ENCODE measurements at places on chromosomes 3 and 15.

DNA sequence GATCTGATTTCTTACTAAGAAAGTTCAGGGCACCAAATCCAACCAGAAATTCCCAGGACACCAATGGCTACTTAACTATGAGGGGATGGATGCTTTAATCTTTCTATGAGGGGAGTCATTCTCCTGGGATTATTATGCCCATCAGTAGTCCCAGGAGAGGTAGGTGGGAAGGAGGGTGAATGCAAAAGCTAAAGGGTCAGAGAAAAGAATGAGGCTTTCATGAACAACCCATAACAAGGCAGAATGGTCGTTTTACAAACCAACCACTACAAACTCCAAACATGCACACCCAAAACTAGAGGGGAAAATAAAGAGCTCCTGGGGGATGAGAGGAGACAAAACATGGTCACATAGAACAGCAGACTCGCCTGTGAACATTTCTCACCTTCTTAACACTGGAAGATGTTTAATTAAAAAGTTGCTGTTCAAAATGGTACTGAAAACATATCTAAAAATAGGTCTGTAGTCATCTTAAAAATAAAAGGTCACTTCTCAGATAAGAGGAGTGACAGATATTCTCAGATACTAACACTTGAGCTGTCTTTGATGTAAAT is 3.7 kb downstream of the STARD9 start:
- no peak for DNase-seq

- no peak for DNase-seq
Observed at GRCh38 chr3:186088335-186088734, 20.6 kb downstream of the ETV5 start.

DNA sequence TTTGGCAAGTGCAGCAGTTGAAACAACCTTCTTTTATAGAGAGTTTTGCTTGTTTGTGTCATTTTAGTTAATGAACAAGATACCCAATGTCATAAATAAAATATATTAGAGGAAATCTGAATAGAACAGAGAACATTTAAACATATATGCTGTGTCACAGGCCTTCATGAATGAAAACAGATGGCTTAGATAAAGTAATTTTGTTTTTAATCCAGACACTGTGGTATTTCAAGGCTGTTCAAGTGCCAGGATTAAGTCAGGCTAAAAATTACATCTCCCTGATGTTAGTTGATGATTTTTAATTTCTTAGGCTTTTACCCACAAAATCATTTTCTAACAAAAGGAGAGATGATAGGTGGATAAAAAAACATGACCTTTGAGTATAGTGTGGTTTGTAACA is 4.9 kb upstream of the ACKR4 start:
- DNase-seq, result no peak

GRCh38 chr3:106257172-106257571 is 388.4 kb upstream of the CBLB start:
- no peak for DNase-seq

- DNase-seq, result no peak
Observed at GRCh38 chr3:74599564-74599963, 14.9 kb downstream of the CNTN3 start.

DNA sequence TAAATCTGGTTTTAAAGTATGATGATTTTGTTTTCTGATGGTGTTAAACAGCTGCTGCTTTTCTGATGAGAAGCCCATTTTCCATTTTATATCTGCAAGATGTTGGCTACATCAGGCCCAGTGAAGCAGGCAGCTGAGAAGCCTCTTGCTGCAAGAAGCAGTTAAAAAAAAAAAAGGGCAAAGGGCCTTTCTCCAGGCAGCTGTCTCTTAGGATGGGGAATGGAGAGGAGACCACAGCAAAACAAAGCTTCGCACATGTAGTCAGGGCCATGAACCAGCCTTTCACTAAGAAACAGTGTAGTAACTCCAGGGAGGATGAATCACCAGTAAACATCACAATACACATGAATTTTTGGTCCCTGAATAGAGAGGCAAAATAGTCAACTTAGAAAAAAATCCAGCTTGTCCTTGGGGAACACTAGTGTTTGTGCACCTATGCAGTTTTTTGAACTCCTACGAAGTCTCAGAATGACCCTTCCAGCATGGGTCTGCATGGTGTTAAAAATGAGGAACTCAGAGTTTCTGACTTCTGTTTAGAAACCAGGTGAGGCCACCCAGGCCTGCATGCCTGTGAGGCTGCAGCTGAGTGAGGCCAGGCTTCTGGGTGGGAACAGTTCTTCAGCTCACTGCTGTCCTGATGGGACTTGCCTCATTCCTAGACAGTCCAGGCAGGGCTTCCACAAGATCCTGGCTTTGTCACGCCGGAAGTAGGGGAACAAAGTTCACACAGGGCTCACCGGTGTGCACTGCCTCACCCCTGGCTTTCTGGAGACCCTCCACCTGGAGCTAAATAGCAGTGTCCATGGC is 518.7 kb downstream of the MCTP2 start:
- no peak for DNase-seq

DNA sequence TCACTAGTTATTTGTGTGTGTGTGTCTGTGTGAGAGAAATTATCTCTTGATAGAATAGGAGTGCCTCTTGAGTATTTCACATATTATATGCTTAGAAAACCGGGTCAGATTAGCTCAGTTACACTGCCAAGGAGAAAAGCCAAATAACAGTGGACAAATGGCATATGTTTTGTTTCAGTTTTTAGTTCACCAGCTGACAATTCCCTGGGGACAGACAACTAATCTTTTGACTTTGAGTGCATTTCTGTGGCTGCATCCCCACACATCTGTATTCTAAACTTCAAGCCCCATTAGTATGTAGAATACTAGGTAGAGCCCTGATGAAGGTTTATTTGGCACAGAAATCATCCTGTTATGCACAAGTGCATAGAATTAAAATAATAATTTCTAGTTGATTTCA is 227.7 kb upstream of the CNTN3 start:
- no peak for DNase-seq

DNA sequence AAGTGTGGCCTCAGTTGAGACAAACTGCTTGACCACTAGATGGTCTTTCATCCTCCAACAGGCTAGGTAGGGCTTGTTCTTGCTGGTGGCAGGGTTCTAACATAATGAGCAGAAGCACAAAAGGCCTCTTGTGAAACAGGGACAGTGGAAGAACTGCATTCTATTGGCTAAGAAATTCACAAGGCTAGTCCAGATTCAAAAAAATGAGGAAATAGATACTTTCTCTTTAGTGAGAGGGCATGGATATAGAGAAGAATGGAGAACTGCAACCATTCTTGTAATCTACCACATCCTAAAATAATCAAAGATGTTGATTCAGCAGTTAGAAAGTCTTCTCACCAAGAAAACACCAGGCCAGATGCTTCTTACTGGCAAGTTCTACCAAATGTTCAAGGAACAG is 143.7 kb upstream of the LRIG1 start:
- DNase-seq, result peak; percentile 2

GRCh38 chr3:39067286-39067685 is 15.5 kb downstream of the WDR48 start:
- no peak for DNase-seq

GRCh38 chr3:134522541-134522940 is 36.7 kb downstream of the CEP63 start:
- DNase-seq, result no peak

GRCh38 chr3:101043687-101044078 is 50.5 kb upstream of the ABI3BP start:
- DNase-seq, result no peak

GRCh38 chr15:40398413-40398873 is 7.2 kb upstream of the IVD start:
- DNase-seq, result peak; percentile 21

DNA sequence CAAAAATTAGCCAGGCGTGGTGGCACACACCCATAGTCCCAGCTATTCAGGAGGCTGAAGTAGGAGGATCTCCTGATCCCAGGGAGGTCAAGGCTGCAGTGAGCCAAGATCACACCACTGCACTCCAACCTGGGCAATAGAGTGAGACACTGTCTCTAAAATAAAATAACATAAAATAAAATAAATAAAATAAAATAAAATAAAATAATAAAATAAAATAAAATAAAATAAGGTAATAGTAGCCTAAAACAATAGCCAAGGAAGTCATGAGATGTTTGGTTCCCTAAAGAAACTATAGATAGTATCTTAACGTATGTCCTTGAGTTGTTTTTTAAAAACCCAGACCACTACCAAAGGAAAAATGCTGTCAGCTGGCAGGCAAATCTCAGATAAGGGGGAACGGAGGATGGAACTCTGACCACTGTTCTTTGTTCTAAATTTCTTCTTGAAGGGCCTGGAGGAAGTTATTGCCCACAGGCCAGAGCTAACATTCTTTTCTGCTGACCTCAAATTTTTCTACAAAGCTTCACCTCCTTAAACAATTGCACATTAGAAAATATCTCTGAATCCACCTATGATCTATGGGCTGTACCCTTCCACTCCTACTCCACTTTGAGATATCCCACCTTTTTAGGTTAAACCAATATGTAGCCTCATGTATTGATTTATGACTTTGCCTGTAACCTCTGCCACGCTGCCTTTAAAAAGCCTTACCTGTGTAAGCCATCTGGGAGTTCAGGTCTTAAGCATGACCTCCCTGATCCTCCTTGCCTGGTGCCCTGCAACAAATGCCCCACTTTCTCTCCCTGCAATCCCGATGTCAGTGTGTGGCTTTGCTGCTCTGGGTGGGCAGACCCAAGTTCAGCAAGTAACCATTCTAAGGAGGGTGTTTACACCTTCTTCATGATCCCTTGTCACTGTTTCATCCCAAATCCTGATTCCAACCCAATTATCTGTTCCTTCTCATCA is 126.2 kb upstream of the BHLHE40 start:
- no peak for DNase-seq

DNA sequence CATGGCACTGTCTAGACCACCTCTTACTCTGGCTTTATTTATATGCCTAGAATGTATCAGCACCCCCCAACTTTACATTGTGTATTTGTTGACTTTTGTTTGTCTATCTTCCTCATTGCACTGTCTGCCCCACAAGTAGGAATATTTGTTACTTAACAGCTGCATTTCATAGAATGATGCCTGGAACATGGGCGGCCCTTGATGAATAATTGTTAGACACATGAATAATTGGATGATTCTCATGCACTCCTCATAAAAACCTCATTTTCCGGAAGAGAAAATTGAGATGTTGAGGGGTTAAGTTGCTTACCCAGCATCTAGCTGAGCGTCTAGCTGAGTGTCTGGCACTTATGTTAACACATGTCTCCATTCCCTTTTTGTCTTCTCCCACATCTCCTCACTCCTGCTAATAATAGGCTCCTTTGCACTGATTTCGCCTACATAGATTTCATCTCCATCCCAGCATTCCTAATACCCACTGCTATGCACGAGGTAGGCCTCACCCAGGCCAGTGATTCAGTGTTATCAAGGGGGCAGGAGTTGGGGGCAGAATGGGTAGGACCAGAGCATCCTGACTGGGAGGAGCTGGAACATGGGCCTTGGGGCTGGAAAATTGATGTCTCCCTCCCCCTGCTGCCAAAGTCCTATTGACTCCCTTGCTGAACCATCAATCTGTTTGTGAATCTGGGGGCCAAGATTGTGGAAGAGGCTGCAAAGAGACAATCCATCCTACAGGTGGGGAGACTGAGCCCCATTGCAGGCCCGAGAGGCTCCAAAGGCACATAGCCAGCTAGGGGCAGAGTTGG is 7.8 kb upstream of the WNT7A start:
- no peak for DNase-seq

DNA sequence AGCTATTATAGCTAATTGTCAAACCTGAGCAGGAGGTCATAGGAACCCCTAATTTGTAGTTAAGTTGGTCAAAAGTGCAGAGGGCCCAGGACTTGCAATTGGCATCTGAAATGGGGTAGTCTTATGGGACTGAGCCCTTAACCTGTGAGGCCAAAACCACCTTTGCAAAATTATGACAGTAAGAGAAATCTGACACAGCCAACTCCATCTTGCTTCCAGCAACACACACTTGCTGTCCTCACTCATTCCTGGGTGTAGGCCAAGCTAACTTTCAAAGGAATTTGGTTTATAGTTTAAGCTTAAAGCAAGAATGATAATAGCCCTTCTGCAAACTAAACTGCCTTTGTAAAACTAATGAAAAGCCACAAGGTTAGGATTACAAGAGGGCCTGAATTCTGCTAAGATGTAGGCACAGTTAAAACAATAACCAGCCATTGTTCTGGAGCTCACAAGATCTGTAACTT is 57.6 kb upstream of the FRMD4B start:
- DNase-seq, result no peak

GRCh38 chr3:123576122-123576521 is 8.7 kb downstream of the HACD2 start:
- DNase-seq, result no peak

DNA sequence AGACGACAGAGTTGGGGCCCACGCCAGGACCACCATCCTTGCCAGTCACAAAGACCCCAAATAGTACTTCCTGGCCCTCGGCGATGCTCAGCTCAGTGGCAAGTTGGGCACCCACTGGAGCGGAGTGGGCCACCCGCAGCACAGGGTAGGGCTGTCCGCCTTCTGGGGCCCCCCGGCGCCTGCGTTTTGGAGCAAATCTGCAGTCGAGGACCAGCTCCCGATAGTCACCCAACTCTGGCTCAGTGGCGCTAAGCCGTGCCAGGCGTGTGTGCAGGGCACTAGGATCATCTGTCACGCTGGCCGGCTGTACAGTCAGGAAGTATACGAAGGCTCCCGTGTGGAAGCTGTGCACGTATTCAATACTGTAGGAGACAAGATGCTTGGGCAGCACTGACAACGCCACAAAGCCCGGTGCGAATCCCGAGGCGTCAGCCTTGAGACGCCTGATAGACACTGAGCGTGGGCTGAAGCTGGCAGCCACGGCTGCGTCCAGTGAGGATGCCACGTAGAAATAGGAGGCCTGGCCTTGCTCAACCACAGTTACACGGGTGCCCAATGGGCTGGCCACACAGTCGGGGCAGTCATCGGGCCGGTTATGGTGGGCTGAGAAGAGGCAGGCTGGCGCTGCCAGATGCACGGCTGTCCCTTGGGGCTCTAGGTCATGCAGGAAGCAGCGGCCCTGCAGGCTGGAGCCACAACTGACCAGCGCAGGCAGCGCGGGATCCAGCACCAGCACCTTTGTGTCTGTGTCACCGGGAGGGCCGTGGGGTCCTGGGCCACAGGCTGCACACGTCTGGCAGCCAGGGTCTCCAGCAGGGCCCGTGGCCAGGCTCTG is 945 bp downstream of the MST1R start:
- DNase-seq, result no peak

- DNase-seq, result no peak
Observed at GRCh38 chr3:53303957-53304356, 43.4 kb downstream of the DCP1A start.

DNA sequence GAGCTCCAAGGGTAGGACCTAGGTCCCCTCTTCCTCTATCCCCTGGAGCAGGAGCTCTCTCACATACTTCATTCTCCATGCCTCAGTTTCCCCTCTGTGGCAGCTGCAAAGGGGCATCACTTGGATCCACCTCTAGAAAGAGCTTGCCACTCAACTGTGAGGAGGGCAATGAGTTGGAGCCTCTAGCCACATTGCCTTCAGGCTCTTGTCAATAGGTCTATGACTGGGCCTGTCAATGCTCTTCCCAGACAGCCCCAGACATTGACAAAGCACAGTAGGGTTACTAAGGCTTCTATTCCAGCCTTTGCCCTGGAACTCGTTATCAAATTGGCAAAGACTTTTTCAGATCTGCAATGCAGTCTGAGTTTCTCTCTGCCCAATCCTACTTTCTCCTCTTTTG is 4.4 kb upstream of the VIPR1 start:
- DNase-seq, result no peak

GRCh38 chr3:196965112-196965803 is 3.4 kb downstream of the PIGZ start:
- DNase-seq, result no peak

- no peak for DNase-seq
Observed at GRCh38 chr15:70399204-70399603, 301.5 kb upstream of the TLE3 start.

Data from CD4-positive, alpha-beta T cell treated with Interleukin-17A for 1 hour (primary cell).